Stimulated activated CD4-positive, alpha-beta T cell treated with anti-CD3 and anti-CD28 coated beads, Interleukin-15, amount 100 ng/mL, for 24 hours (primary cell): ENCODE measurements at places on chromosomes 7 and 10.

DNA sequence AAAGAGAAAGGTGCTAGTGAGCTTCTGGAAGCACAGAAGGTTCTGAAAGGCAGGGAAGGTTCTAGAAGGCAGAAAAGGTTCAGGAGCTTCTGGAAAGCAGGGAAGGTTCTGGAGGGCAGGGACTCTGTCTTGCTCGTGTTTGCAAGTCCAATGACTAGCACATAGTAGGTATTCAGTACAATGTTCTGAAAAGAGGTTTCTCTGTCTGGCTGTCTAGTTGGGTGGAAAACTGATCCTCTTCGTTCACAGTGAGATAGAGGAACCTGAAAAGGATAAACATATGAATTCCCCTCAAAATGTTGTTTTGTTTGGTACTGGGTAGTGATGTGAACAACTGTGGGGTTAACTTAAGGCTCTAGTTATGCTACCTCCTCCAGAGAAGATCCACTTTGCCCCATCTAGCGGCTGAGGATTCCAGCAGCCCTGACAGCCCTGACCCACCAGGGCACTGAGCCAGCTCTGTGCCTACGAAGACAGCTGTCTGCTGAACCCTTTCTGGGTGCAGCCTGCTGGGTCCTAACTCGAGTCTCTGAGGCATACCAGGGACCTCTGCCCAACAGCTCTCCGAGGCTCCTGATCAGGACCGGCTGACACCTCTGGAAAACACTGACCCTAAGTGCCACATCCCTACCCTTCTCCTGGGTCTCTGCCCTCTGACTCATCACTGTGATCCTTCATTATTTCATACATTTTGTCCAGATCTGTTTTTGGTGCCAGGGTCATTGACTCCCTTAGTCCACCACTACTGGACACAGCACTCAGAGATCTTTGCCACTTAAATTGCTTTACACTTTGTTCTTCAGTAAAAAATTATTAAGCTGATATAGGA, 15.4 kb downstream of the PTPRN2 start:
- DNase-seq: no peak

GRCh38 chr7:18808026-18808425, 309.4 kb downstream of the TWIST1 start:
- DNase-seq: no peak

GRCh38 chr7:128745706-128746105, 6.5 kb downstream of the CALU start:
- no peak for DNase-seq

DNA sequence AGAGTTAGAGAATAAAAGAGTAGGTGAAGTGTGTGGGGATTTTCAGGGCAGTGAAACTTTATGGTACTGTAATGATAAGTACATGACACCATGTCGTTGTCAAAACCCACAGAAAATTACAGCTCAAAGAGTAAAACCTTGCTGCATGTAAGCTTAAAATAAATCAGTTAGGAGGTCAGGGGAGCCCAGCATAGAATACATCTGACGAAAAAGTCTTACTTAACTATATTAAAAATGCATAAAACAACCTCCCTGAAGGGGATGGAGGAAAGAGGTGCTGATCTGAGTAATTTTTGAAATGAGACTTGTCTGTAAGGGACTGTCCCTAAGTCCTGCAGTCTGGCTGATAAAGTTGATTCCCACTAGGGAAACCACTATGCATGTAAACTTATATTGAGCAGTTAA, 49.8 kb upstream of the AKR1E2 start:
- DNase-seq: no peak

- DNase-seq: no peak
Observed at GRCh38 chr10:47067949-47068940, 157.0 kb downstream of the PTPN20 start.

- no peak for DNase-seq
Observed at GRCh38 chr7:45084901-45085618, 3.7 kb downstream of the NACAD start.

GRCh38 chr7:39825401-39825980, 124.6 kb upstream of the CDK13 start:
- no peak for DNase-seq

DNA sequence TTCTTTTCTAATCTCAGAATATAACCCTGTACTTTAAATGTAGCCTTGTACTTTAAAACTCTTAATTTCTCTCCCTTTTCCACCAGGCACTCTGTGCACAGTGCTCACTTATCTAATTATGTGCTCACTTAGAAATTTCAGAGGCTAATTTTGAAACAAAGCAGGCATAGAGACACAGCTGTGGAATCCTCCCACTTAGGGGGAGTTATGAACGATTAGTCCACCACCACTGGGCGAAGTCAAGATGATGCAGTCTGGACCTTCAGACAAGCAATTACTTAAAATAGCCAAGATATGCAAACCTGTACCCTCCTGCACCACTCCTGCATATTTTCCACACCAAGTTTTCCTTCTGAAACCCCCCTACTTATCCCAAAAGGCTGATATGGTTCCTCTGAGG, 143.0 kb downstream of the STK31 start:
- DNase-seq: no peak

DNA sequence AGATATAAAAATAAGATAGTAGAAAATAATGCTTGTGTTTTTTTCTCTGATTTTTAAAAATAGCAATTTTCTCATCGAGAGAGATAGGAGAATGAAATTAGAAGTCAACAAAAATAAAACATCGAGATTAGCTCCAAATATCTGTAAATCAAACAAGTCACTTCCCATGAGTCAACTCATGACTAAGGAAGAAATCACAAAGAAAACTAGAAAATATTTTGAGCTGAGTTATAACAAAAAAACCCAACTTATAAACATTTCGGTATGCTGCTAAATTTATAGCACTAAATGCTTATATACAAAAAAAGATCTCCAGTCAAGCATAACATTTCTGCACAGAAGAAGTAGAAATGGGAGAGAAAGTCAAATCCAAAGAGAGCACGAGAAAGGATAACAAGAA, 140.1 kb downstream of the ITGA8 start:
- no peak for DNase-seq

DNA sequence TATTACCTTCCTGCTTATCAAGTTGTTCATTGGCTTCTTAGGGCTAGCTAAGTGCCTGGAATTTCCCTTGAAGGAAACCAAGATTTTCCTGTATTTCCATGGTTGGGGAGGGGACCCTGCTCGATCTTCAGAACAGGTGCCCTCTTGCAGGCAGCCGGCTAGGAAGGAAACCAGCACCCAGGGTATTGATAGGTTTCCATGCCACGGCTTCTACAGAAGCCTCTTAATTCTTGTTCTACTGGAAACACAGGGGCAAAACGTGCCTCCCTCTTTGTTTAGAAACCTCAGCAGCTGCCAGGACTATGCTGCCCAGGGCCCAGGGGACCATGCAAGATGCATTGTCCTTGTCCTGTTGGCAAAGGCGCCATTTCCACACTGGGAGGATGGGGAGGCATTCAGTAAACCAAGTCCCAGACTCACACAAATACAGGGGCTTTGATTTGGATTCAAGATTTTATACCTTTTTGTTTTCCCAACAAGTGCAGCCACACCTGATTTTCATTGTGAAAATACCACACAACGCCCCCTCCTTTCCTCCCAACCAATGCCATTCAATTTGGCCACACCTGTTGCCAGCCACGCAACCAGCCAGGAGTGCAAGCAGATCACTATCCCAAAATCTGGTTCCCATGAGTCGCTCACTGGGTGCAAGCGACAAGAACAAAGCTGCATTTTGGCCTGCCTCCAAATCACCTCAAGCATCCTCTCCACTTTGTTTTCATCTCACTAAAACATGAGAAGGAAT, 29.6 kb downstream of the C10orf71 start:
- no peak for DNase-seq

DNA sequence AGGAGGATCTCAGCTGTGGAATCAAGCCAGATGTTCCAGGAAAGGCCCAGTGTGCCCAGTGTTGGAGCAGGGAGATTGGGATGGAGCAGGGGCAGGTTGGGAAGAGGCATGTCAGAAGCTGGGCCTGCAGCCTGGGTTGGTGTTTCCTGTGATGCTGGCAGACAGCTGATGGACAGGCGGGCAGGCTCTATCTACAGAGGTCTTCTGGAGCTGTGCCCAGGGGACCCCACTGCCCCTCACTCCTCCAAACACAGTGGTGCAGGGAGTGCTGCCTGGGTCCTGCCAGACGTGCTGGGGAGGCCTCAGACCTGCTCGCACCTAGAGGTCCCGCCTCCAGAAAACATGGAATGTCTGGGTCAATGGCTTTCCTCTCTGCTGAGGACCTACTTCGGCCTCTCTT, 182.9 kb upstream of the TCERG1L start:
- DNase-seq: no peak

DNA sequence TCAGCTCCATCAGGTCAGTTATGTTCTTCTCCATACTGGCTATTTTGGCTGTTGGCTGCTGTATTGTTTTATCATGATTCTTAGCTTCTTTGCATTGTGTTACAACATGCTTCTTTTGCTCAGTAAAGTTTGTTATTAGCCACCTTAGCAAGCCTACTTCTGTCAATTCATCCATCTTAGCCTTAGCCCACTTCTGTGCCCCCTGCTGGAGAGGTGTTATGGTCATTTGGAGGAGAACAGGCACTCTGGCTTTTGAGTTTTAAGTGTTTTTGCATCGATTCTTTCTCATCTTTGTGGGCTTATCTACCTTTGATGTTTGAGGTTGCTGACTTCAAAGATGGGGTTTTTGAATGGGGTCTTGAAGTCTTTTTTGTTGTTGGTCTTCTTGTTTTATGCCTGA, 204.6 kb upstream of the FOXP2 start:
- DNase-seq: no peak
